ENCODE measurements at places on chromosomes 1 and 21. TPM values are rescaled to one million over a fixed set of nuclear protein-coding genes. Genes with fewer than 3 reads are reported as not detected.

Gene SDC3
- total RNA-seq, result not detected

Gene HCRTR1
- not detected for total RNA-seq

Gene KIRREL1
- not detected for total RNA-seq

Gene KPRP
- not detected for total RNA-seq

Gene AXDND1
- total RNA-seq, result 0.85 TPM

Gene HSPA6
- total RNA-seq, result 0.13 TPM
